ENCODE measurements at places on chromosomes 7 and 10.

DNA sequence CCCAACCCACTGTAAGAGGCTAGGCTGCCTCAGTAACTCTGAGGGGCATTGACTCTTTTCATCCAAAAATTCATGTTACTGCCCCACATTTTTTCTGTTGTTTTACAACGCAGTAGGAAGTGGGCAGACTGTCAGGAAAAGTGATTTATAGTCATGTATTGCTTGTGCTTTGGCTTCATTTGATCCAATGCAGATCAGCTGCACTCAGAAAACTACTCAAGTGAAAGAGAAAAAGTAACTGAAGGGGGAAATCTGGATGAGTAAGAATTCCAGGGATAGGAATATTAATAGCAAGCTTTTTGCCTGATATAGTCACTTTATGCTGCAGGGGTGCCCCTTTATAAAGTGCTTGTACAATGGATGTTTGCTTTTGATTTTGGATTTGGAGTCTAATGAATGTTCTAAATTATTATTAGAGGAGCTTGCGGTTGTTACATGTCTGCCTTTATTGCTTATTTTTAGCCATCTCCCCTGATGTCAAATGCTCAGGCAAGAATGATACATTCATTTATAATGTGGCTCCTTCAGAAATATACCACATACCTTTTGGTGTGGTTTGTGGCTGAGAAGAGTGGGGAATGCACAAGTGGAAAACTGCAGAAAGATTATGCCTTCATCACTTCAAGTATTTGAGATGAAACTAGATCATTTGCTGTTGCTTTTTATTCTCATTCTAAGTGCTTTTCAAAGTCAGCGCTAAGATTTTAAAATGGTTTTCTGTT lies 86.1 kb downstream of the EGFR start:
- DNase-seq: no peak

GRCh38 chr7:1561036-1561940 lies 5.3 kb upstream of the TMEM184A start:
- no peak for DNase-seq

GRCh38 chr7:19747740-19748339 lies 25.6 kb downstream of the TMEM196 start:
- DNase-seq: no peak

GRCh38 chr10:7480742-7481367 lies 70.0 kb upstream of the SFMBT2 start:
- DNase-seq: no peak

GRCh38 chr7:47792521-47793121 lies 155.6 kb downstream of the PKD1L1 start:
- DNase-seq: no peak

GRCh38 chr10:70343312-70343711 lies 39.1 kb downstream of the LRRC20 start:
- DNase-seq: no peak

DNA sequence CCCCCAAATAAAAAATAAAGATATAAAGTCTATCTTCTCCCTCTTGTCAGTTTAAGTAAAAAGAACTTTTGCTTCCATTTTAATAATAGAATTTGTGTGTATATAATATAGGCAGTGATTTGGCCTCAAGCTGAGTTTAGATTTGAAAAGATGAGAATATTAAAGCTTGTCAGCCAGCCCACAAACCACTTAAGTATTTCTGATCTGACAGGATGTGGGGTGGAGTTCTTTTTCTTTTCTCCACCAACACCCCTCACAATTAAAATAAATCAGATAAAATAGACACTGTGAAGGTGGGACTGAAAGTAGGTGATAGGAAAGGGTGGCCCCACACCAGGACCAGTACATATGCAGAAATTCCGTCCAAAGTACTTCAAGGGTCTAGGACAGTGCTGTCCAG lies 714.1 kb downstream of the AUTS2 start:
- no peak for DNase-seq

- DNase-seq: no peak
These were observed 117.4 kb upstream of the PFKP start for GRCh38 chr10:2949948-2950354.

DNA sequence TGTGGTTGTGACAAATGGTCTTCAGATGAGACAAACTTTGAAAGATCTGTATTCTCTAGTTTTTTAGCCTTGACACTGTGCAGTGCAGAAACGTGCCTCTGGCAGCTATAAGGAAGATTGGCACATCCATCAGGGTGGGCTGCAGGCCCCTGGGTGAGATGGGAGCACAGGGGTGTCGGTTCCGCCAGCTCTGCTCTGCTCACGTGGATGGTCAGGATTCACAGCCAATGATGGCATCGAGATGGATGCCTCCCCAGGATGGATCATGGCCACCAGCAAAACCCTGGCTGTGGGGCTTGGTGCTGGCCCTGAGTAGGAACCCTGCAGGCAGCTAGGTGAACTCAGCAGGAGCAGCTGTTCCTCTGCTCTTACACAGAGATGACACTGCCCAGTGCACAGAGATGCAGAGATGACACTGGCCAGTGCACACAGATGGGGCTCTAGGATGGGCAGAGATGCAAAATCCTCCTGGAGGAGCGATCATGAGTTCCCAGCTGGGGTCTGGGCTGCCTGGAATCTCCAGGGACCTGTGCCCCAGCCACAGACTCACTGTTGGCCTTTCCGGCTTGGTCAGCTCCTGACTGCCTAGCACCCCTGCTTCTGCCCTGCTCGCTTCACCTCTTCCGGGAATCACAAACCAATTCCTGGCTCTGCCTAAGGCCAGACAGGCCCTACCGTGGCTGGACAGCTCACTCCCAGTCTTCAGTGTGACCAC lies 185.9 kb downstream of the TCERG1L start:
- DNase-seq: no peak

- no peak for DNase-seq
These were observed 122.5 kb downstream of the IDE start for GRCh38 chr10:92451431-92451830.

GRCh38 chr7:158849768-158850544 lies 6.4 kb upstream of the DYNC2I1 start:
- no peak for DNase-seq

DNA sequence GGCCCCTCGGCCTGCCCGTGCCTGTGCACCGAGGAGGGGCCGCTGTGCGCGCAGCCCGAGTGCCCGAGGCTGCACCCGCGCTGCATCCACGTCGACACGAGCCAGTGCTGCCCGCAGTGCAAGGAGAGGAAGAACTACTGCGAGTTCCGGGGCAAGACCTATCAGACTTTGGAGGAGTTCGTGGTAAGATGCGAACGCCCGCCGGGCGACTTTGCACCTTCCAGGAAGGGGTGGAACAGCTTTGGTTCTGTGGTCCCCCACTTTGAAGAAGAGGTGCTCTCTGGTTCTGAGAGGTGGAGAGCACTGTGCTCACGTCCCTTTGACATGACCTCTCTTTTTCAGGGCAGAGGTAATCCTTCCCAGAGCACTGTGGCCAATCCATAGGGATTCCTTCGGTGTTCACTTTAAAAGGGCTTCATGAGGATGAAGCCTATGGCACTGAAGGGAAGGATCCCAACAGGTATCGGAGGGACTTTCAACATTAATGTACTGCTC lies 2.6 kb downstream of the VWC2 start:
- DNase-seq: no peak

DNA sequence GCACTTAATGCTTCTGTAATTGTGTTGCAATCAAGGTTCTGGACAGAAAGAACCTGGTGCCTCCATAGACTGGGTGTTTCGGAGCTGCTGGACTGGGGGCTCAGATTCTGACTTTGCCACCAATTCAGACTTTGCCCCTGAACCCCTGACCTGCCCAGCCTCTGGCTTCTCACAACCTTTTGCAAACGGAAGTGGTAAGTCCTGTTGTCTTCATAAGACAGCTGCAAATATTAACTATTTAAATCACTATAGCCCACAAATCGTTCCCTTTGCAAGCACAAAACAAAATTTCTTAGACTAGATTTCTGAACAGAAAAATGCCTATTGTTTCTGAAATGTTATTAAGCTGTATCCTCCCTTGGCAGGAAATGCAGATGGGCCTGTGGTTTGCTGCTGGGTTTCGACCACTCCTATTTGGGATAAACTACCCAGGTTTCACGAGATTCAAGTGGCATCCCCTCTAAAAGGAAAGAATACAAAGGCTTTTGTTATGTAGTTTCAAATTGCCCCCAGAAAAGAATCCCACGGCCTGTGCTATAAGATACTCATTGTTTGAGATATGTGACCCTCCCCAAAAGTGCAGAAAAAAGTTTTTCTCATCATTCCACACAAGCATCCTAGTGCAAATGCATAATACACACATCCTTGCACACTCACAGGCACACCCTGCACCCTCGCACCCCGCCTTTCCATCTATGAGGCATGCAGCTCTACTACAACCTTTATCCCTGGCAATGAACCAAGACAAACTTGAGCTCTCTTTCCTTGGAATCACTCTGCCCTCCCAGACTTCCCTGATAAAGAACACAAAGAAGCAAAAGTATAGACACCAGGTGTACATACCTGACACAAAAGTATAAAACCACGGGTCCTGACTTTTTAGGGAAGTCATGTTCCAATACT lies 209.1 kb downstream of the PRPF18 start:
- DNase-seq: no peak

GRCh38 chr7:42573881-42574672 lies 337.1 kb upstream of the GLI3 start:
- DNase-seq: no peak

DNA sequence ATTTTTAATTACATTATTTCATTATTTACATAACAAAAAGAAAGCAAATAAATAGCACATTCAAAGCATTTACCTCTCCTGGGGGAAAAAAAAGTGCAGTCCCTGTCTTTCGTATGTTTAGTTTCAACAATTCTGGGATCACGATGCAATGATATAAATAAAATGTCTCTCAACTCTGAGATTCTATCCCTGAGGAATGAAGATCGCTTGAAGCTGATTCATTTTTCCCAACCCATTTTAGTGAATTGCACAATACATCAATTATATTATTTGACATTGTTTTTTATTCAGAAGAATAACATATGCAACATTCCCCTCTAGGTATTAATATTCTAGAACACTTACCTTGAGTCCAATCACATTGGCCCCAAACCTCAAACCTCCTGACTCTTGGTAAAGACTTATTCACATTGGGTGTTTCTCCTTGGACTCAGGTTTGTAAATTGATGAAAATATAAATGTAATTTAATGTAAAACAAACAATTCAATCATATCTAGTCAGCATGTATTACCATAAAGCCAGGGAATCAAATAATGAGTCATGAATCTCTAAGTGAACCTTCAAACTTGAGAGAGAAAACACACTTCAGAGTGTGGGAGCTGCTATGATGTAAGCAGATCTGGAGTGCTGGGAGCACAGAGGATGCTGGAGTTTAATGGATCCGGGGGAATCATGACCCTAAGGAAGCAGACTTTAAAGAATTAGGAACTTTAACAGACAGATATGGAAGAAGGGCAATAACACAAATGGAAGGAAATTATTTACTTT lies 5.3 kb upstream of the SCIN start:
- no peak for DNase-seq

All from activated T-cell treated with anti-CD3 and anti-CD28 coated beads for 4 hours (primary cell).